ENCODE measurements at places on chromosomes 6 and 20. TPM values are rescaled to one million over a fixed set of nuclear protein-coding genes. Genes with fewer than 3 reads are reported as not detected.

The ZNF391 gene
- 4.7 TPM for total RNA-seq

- H3K4me1 ChIP-seq = no peaks in the 10 kb centered on the region
- H3K27ac ChIP-seq = no peak overlapping the region
- H3K4me3 ChIP-seq = no peak overlapping the region
- DNase-seq = no peak
- no peaks in the 10 kb centered on the region for H3K27me3 ChIP-seq
- no peaks in the 10 kb centered on the region for H3K36me3 ChIP-seq
Observed at GRCh38 chr6:122130026-122130348, 269.5 kb upstream of the HSF2 start.

- no peak overlapping the region for H3K4me3 ChIP-seq
- peaks cover 89% of the 10 kb centered on the region for H3K27me3 ChIP-seq
- 0 out of 2 replicates have a peak, but pooled peaks cover 1% of the 10 kb centered on the region for H3K4me1 ChIP-seq
- H3K27ac ChIP-seq = no peak overlapping the region
- DNase-seq = no peak
Observed at GRCh38 chr20:2538931-2539720, 2.8 kb downstream of the TMC2 start.

DNA sequence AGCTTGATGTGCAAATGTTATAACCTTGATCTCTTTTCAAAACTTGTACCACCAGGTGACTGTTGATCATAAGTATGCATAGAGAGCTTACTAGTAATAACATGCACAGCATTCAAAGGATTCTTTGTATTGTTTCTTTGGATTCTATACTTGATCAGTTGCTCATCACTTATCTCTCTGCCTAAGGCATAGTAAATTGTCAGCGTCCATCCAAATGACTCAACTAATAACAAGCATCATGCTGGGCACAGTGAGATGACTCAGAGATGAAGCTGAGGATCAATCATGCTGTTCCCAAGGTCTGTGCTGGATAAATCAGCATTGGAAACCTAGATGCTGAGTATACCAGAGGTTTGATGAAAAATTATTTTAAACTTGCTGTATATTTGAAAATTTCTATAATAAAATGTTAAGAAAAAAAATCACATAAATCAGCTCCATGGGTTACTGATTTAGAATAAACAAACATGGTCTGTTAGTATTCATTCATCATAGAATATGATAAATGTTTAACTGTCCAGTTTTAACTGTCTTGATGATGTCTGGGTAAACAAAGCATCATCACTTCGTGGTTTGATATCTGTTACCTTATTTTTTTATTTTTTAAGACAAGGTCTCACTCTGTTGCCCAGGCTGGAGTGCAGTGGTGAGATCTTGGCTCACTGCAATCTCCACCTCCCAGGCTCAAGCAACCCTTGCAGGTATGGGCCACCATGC lies 45.6 kb upstream of the SGK1 start:
- no peaks in the 10 kb centered on the region for H3K36me3 ChIP-seq
- no peak overlapping the region for H3K27ac ChIP-seq
- no peak for DNase-seq
- H3K4me3 ChIP-seq = no peak overlapping the region

DNA sequence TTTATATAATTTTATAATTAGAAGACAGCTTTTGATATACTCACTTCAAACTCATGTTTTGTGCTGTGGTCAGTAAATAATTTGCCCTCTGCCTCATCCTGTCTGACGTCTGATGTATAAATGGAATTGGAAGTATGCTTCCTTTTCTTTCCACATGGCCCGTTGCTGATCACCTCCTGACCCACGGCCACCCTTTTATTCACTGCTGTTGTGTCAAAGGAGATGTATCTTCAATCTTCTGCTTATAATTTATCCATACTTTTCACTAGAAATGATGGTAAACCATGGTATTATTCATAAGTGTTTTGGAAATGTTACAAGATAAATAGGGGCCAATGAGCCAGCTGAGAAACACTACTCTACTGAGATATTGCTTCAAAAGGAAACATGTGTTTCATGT lies 841.8 kb downstream of the PHF3 start:
- H3K4me1 ChIP-seq = no peaks in the 10 kb centered on the region
- H3K36me3 ChIP-seq = no peaks in the 10 kb centered on the region
- H3K4me3 ChIP-seq = no peak overlapping the region
- DNase-seq = no peak
- no peaks in the 10 kb centered on the region for H3K27me3 ChIP-seq

GRCh38 chr6:118876814-118877213 lies 17.1 kb upstream of the ASF1A start:
- no peaks in the 10 kb centered on the region for H3K27me3 ChIP-seq
- DNase-seq = no peak
- 0 out of 2 replicates have a peak, but pooled peaks cover under 1% of the 10 kb centered on the region for H3K4me1 ChIP-seq
- no peaks in the 10 kb centered on the region for H3K36me3 ChIP-seq

DNA sequence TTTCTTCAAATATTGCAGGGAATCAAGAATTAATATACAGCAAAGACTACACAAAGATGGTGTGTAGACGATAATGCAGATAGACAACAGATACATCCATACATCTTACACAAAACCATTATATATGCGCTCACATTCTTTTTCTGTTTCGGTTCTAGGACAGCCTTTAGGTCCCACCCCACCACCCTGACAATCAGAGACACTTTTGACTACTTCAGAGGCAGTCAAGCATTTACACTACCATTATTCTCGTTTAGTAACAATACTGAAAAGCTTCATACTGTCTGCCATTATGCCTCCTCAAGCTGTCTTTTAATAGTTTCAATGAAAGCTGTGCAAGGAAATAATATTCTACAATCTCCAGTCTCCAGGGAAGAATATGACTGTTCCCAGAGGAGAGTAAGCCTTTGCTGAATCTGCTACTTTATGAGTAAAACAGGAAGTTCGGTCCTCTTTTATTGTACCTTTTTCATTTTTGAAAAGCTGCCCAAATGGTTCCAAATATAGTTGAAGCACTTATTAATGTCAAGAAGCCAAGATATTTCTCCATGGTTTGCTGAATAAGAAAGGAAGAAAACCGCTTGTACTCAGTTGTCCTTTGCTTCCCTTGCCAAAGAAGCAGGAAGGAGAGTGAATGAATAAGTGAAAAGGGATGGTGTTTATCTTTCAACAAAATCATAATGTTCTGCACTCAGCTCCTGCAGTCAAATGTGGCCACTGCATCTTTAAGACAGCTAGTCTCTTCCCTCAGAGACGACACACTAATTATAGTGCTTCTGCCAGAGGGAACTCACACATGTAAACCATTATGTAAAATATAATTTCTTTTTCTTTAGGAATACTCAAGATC lies 468.3 kb downstream of the CDC5L start:
- H3K27ac ChIP-seq = no peak overlapping the region
- H3K4me3 ChIP-seq = no peak overlapping the region
- DNase-seq = no peak
- no peaks in the 10 kb centered on the region for H3K27me3 ChIP-seq
- H3K4me1 ChIP-seq = no peaks in the 10 kb centered on the region

DNA sequence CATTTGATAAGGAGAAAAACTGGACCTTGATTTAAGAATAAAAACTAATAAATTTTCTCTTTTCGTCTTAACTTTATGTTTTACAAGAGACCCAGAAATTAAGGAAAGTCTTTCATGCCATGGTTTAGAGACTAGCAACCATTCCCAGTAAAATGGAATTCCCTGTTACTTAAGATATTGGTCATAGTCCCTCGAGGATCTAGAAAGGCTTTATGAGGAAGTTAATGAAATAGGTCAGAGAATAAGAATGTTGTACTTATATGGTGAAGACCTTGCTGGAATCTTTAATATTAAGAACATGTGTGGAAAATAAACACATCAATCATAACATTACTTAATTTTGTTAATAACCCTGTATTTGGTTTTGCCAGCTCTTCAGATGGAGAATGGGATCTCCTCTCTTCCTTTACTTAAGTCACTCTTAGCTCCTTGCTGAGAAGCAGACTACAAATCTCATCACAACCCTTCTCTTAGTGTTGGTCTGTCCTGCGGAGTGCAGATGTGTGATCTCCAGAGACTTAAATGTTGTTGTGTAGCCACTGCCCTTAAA lies 382.9 kb downstream of the QKI start:
- H3K4me3 ChIP-seq = no peak overlapping the region
- H3K27ac ChIP-seq = no peak overlapping the region
- H3K4me1 ChIP-seq = no peaks in the 10 kb centered on the region
- DNase-seq = no peak
- H3K36me3 ChIP-seq = no peaks in the 10 kb centered on the region

The UBD gene
- not detected for total RNA-seq

The MKKS gene
- 15.2 TPM for total RNA-seq

The MEP1A gene
- not detected for total RNA-seq

- H3K4me1 ChIP-seq = 0 out of 2 replicates have a peak, but pooled peaks cover 3% of the 10 kb centered on the region
- H3K36me3 ChIP-seq = no peaks in the 10 kb centered on the region
- H3K4me3 ChIP-seq = no peak overlapping the region
- H3K27me3 ChIP-seq = no peaks in the 10 kb centered on the region
- H3K27ac ChIP-seq = no peak overlapping the region
Observed at GRCh38 chr20:11921321-11921720, 3.6 kb downstream of the BTBD3 start.

The CCDC28A gene
- total RNA-seq = 10.1 TPM

DNA sequence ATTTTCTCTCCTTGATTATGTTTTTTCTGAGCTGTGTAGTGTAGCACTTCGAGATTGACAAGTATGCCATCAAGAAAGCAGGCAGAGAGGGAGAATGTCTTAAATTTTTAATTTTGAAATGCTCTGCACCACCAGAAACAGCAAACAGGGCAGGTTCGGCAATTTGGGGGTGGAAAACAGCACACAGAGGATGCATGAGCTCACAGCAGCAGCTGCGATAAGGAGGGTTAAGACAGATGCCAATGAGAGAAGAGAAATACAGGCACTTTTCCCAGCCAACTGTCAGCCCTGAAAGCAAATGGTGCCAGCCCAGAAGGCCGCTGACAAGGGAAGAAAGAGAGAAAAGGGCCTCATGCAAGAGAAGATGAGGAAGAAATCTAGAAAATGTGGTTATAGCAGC lies 15.1 kb upstream of the SNRPB2 start:
- H3K4me1 ChIP-seq = no peaks in the 10 kb centered on the region
- no peak overlapping the region for H3K4me3 ChIP-seq
- peaks cover 35% of the 10 kb centered on the region for H3K27me3 ChIP-seq
- H3K36me3 ChIP-seq = no peaks in the 10 kb centered on the region
- no peak for DNase-seq

The SLC17A3 gene
- total RNA-seq = not detected

The PANK2 gene
- 54.5 TPM for total RNA-seq

- no peaks in the 10 kb centered on the region for H3K4me1 ChIP-seq
- peak overlapping the region; percentile 50 for H3K4me3 ChIP-seq
- DNase-seq = peak; percentile 57
- no peaks in the 10 kb centered on the region for H3K27me3 ChIP-seq
- H3K36me3 ChIP-seq = no peaks in the 10 kb centered on the region
Observed at GRCh38 chr6:17580518-17581048, 19.5 kb upstream of the FAM8A1 start.

GRCh38 chr20:51532577-51533191 lies 9.8 kb downstream of the NFATC2 start:
- no peaks in the 10 kb centered on the region for H3K36me3 ChIP-seq
- peak overlapping the region; percentile 89 for H3K27ac ChIP-seq
- peak overlapping the region; percentile 28 for H3K4me3 ChIP-seq
- H3K27me3 ChIP-seq = no peaks in the 10 kb centered on the region
- H3K4me1 ChIP-seq = peaks cover 42% of the 10 kb centered on the region

GRCh38 chr6:119043265-119043664 lies 35.2 kb downstream of the FAM184A start:
- H3K4me3 ChIP-seq = no peak overlapping the region
- no peak overlapping the region for H3K27ac ChIP-seq
- no peak for DNase-seq
- H3K36me3 ChIP-seq = no peaks in the 10 kb centered on the region
- H3K27me3 ChIP-seq = no peaks in the 10 kb centered on the region
- no peaks in the 10 kb centered on the region for H3K4me1 ChIP-seq

- no peaks in the 10 kb centered on the region for H3K36me3 ChIP-seq
- no peak for DNase-seq
- peaks cover 23% of the 10 kb centered on the region for H3K4me1 ChIP-seq
- H3K27me3 ChIP-seq = no peaks in the 10 kb centered on the region
- H3K27ac ChIP-seq = no peak overlapping the region
Observed at GRCh38 chr6:31861919-31862343, 690 bp downstream of the NEU1 start.

GRCh38 chr20:31920275-31920855 lies 31.5 kb downstream of the PDRG1 start:
- peaks cover 36% of the 10 kb centered on the region for H3K27me3 ChIP-seq
- no peaks in the 10 kb centered on the region for H3K36me3 ChIP-seq
- no peaks in the 10 kb centered on the region for H3K4me1 ChIP-seq
- H3K4me3 ChIP-seq = no peak overlapping the region
- H3K27ac ChIP-seq = no peak overlapping the region
